ENCODE measurements at places on chromosomes 6 and 20.

- no peak for DNase-seq
Observed at GRCh38 chr6:14695579-14695978, 550.3 kb upstream of the JARID2 start.

- no peak for DNase-seq
Observed at GRCh38 chr6:150380256-150380655, 11.4 kb downstream of the IYD start.

- no peak for DNase-seq
Observed at GRCh38 chr20:48877304-48877703, 44.2 kb upstream of the ARFGEF2 start.

DNA sequence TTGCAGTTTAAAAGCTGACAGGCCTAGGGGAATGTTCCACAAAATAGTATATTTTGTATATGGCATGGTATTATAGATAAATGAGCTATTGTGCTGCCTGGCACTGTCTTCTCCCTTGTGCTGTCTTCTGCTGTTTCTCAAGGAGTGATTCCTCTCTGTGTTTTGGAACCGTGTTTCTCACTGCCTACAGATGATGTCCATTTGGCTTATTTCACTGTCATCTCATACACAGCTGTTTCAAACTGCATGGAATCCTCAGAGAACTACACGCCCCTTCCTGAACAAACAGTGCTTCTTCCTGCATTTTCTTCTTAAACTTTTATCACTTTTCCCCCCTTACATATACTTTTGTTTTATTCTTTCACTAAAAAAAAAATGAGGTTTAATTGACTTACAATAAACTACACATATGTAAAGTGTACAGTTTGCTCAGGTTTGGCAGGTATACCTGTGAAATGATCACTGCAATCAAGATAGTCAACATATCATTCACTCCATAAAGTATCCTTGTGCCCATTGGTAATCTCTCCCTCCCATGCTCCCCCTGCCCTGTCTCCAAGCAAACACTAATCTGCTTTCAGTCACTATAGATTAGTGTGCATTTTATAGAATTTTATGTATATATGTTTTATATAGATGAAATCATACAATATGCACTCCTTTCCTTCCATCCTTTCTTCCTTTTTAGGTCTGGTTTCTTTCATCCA lies 43.0 kb downstream of the CBFA2T2 start:
- no peak for DNase-seq

DNA sequence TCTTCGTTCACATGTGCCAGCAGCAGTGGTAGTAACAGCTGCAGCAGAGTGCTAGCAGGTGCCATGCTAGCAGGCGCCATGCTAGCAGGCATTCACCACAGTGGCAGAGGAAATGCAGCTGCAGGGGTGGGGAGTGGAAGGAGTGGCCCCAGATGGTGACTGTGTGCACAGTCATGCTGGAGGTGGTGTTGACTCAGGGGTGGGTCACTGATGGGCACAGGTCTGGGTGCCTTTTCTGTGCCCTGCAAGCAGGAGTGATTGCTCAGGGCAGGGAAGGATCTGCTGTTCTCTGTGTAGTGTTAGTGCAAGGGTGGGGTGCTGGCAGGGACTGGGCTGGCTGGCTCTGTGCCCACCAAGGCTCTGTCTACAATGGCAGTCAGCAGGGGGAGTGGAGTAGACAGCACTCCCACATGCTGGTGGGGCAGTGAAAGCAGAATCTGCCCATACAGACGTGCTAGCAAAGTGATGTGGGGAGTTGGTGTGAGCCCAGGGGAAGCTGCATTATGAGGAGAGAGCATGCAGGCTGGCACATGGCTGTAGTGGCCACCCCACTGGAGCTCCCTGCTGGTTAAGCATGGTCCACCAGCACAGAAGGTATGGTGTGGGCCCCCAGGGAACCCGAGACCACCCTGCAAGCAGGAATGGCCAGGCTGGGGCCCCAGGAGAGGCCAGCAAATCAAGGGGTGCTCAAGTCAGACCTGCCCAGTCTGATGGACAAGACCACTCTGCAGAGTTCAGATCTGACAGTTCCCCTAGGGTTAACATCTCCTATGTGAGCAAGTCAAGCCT lies 11.4 kb upstream of the TSPYL4 start:
- no peak for DNase-seq

DNA sequence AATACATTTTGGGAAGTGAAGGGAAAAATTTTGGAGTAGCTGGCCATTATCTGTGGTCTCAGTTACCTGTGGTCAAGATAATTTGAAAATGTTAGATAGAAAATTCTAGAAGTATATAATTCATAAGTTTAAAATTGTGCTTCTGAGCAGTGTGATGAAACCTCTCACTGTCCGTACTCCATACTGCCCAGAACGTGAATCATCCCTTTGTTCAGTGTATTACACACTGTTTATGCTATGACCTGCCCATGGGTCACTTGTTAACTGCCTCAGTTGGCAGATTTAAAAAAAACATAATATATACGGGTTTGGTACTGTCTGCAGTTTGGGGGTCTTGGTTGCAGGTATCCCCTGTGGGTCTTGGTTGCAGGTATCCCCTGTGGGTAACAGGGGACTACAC lies 4.1 kb upstream of the CALHM5 start:
- DNase-seq, result no peak

- DNase-seq, result no peak
Observed at GRCh38 chr6:1144842-1145767, 166.8 kb upstream of the FOXQ1 start.

GRCh38 chr6:108106261-108106660 lies 31.7 kb upstream of the OSTM1 start:
- DNase-seq, result no peak

GRCh38 chr6:34674268-34674639 lies 22.3 kb downstream of the ILRUN start:
- DNase-seq, result no peak

DNA sequence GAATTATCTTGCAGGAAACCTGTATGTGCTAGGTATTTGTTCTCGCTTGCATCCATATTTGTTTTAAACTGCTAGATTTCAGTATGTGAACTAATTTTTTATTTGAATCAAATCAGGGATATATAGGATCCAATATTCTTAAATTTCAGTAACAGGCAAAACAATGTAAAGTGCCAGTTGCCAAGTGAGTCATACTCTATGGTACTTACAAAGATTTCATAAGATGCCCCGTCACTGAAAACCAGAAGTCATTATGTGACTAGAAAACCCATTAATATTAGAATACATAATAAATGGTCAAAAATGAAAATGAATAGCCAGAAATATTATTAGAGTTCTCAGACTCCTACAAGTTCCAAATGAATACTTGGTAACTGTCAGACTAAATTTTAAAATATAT lies 481.2 kb downstream of the TFAP2A start:
- no peak for DNase-seq

DNA sequence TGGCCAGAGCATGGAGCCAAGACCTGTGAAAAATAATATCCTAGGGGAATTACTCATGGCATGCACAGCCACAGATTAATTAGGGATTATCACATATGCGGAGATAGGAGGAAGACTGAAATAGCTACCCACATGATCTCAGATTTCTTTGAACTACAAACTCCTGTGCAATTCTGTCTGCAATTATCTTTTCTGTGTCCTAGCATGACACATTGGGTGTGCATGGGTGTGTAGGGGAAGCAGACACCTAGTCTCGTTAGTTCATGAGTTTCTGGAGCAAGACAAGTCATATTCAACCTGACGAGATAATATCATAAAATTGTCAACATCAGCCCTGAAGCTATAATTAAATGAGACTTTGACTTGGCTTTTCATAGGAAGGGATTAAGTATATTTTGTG lies 3.6 kb upstream of the SLC17A4 start:
- no peak for DNase-seq

GRCh38 chr20:36473164-36473563 lies 68.2 kb upstream of the MYL9 start:
- no peak for DNase-seq

DNA sequence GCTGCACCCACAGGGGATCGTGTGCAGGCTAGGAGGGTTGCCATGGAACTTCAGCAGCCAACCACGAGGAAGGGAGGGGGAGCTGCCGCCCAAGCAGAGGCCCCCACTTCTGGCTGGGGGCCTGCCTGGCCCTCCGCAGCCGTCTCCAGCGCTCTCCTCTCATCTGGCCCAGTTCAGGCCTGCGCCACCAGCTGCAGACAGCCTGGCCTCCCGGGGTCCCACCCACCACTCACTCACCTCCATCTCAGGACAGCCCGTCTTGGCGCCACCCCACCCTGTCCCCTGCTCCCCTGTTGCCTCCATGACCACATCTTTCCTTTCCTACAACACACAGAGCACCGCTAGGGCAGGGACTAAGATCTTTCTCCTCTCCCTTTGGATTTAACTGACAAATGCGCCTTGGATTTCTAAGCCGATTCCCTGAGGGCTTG lies 98.7 kb downstream of the ANKRD60 start:
- no peak for DNase-seq

- DNase-seq, result peak; percentile 87
Observed at GRCh38 chr20:57718490-57719009, 8.7 kb upstream of the PMEPA1 start.

GRCh38 chr20:57383447-57384347 lies 7.5 kb upstream of the RBM38 start:
- no peak for DNase-seq

- peak; percentile 17 for DNase-seq
Observed at GRCh38 chr6:2245877-2246863, 765 bp upstream of the GMDS start.

DNA sequence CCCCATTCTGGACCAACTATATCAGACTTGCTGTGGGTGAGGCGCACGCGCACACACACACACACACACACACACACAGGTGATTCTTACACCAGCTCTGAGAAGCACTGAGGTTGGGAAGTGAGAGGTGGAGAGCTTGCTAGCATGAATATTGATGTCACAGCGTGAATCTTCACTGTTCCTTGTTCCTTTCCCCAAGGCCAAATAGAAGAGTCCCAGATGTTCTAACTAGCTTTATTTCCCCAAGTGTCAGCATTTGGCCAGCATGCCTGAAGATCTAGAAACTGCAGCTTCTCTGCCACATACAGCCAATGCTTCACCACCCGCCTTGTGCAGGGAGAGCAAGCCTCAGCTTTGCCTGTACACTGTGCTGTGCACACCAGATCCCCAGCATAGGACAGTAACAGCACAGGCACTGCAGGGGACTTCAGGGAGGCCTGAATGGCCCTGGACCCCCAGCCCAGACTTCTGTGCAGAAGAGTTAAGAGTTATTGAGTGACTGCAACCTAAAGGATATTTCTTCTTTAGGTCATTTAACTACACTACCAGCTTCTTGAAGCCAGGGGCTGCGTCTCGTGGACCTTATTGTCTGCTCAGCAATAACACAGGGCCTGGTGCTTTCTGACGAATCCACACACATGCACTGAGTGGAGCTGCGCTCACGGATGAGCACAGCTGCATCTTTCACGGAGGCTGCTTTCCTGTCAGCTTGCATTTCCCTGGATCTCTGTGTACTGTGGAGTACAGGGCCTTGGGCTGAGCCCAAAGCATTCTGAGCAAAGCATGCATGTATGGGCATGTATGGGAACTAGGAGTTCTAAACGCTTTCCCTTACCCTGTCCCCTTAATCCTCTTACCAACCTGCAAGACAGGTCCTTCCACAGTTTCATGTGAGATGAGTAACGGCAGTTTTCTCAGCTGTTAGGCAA lies 13.9 kb upstream of the CD93 start:
- no peak for DNase-seq

DNA sequence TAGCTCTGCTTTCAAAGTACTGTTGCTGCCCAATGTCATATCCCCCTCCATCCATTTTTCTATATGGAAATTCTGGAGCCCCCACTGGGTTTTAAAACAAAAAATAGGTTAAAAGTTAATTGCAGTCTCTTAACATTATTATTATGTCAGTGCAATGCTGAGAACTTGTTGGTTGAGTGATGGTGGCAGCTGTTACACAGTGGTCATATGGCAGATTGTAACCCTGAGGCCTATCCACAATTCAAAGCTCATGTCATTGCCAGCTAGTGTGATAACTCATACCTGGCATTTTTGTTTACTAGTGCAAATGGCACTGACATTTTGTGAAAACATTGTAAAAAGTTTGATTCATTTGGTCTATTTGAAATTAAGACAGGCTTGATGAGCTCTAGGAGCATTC lies 305.7 kb upstream of the FLRT3 start:
- DNase-seq, result no peak

- no peak for DNase-seq
Observed at GRCh38 chr6:53216301-53216700, 67.7 kb upstream of the GCM1 start.

GRCh38 chr20:64107736-64108457 lies 532 bp upstream of the NPBWR2 start:
- no peak for DNase-seq

DNA sequence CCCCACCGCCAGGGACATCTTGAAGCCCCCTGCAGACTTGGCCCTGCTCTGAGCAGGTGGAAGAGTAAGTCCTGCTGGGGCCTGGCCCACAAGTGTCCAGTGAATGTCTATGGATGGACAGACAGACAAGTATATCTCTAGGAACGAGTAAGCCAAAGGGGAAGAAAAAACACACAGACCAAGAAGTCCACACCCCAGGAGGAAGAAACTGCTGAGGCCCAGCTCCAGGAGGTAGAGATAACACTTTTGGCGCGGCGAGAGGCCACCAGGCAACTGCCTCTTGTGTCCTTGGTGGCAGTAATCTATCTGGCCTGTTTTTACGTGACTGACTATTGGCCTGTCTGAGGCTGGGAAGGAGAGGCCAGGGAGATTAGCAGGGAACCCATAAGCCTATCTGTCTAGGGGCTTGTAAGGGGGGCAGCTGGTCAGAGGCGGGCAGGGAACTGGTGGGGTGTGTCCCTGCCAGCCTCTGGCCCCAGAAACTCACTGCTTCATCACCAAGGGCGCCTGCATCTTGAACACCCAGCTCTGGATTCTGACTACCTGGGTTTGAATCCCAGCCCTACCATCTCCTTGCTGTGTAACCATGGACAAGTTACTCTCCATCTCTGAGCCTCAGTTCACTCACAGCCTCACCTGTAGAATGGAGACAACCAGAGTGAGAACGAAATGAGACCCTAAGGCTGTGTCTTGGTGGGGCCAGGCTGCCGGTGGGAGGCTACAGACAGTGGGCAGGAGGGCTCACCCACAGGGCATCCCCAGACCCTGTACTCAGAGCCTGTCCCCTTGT lies 31.3 kb downstream of the C20orf203 start:
- DNase-seq, result no peak

- no peak for DNase-seq
Observed at GRCh38 chr6:78589436-78589835, 277.9 kb upstream of the IRAK1BP1 start.

GRCh38 chr6:21823371-21823770 lies 229.8 kb downstream of the SOX4 start:
- no peak for DNase-seq
